ENCODE measurements at places on chromosomes 2 and 18.

GRCh38 chr2:84234103-84234502, 225.0 kb downstream of the SUCLG1 start:
- DNase-seq = no peak

DNA sequence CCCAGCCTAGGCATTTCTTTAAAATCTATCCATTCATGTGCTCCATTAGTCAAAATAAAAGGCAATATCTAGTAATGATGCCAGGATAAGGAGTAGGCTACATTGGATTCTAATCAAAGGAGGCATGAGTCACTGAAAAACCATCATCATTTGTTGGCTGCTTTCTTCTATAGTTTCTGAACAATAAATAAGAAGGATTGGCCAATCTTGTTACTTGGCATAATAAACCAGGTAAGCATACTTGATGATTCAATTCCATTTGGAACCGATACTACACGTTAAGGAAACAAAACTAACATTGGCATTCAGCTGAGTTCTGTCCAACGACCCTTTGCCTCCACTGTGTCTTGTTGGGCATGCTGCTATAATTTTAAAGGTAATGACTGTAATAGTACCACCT, 27.2 kb downstream of the ATP8B1 start:
- no peak for DNase-seq

DNA sequence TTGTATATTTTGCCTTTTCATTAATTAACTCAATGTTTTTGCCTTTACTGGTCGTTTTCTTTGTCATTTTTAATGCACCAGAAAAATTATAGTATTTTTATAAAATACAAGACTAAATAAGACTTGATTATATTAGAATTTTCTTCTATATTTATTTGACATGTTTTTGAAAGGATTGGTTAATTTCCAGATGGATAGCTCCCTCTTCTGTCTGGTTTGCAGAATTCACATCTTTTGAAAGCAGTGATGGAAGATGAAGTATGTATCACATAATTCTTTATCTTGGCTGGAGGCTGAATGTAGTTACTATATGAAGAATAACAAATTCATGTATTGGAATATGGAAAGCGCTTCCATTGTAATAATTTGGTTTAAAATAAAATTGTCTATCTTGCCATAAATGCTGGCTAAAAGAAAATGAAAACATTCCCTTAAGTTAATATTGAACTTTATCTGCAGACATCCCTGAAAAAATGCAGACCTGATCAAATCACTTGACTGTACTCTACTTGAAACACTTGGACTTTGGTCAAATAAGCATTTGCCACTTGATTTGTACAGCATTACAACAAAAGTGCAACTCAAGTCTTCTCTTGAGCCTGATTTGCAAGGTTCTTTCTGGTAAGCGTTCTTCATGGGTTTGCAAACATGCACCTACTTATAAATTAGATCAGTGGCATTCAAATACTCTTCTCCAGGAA, 86.3 kb upstream of the EFEMP1 start:
- no peak for DNase-seq

GRCh38 chr2:239590276-239590675, 189.5 kb upstream of the HDAC4 start:
- DNase-seq = no peak

- DNase-seq = no peak
These were observed 146.7 kb downstream of the MBP start for GRCh38 chr18:76985951-76986236.

- DNase-seq = no peak
These were observed 47.1 kb downstream of the STRN start for GRCh38 chr2:36919041-36919837.

DNA sequence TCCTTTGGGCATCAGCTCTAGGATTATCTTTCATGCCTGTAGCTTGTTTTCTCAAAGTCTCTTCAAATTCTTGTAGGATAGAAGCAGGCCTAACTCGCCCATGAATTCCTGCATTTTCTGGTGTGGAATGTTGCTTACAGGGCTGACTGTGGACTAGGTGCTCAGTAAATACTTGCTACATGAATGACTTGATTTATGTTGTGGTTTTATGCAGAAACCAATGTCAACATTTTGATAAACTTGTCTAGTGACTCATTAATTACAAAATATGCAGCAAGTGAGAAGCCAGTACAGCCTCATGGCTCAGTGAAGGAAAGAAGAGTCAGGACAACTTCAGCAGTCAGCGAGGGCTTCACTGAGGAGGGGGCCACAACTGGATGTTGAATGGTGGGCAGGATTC, 110.6 kb upstream of the SIX2 start:
- DNase-seq = no peak

GRCh38 chr2:156042895-156043294, 289.6 kb downstream of the NR4A2 start:
- no peak for DNase-seq

- DNase-seq = no peak
These were observed 390.6 kb upstream of the PKDCC start for GRCh38 chr2:41657226-41657625.

DNA sequence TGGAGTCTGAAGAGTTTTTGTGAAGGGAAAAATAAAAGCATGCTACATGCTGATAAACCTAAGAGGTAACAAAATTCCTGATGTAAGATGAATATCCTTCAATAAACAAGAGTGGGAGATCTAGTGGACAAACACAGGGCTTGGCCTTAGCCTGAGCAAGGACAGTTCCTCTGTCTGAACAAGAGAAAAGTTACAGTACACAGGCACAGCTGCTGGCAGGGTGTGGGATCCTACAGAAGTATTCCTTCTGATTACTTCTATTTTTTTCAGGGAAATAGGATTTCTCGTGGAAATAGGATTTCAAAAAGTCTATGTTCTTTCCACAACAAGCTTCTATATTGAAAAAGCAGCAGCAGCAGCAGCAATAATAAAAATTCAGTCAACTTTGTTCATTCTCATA, 54.1 kb downstream of the NBAS start:
- no peak for DNase-seq

- DNase-seq = no peak
These were observed 33.6 kb upstream of the ROCK2 start for GRCh38 chr2:11377928-11378545.

DNA sequence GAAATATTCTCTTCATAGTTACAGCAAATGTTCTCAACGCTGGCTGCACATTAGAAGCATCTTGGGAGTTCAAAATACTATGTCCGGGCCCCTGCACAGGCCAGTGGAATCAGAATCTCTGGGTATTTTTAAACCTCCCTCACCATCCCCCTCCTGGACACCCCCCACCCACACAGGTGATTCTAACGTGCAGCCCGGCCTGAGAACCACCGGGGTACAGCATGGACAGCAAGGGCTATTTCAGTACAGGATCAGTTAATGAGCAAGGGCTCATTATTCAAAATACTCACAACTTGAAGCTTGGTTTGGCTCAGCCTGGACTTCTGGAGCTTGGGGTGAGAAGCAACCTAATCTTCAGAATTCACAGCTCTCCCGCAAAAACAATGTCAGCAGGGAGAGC, 31.4 kb downstream of the INO80C start:
- no peak for DNase-seq

GRCh38 chr2:53422979-53423378, 344.6 kb upstream of the CHAC2 start:
- DNase-seq = peak; percentile 24

Data from suppressor macrophage (primary cell).